ENCODE measurements at places on chromosomes 4 and X. TPM values are rescaled to one million over a fixed set of nuclear protein-coding genes. Genes with fewer than 3 reads are reported as not detected.

- DNase-seq = no peak
Measured at GRCh38 chr4:187333151-187333550, 609.5 kb upstream of the FAT1 start.

GRCh38 chrX:150730719-150731118 lies 37.5 kb downstream of the MTMR1 start:
- no peak for DNase-seq

GRCh38 chr4:124035364-124036041 lies 638.9 kb downstream of the SPRY1 start:
- no peak for DNase-seq

DNA sequence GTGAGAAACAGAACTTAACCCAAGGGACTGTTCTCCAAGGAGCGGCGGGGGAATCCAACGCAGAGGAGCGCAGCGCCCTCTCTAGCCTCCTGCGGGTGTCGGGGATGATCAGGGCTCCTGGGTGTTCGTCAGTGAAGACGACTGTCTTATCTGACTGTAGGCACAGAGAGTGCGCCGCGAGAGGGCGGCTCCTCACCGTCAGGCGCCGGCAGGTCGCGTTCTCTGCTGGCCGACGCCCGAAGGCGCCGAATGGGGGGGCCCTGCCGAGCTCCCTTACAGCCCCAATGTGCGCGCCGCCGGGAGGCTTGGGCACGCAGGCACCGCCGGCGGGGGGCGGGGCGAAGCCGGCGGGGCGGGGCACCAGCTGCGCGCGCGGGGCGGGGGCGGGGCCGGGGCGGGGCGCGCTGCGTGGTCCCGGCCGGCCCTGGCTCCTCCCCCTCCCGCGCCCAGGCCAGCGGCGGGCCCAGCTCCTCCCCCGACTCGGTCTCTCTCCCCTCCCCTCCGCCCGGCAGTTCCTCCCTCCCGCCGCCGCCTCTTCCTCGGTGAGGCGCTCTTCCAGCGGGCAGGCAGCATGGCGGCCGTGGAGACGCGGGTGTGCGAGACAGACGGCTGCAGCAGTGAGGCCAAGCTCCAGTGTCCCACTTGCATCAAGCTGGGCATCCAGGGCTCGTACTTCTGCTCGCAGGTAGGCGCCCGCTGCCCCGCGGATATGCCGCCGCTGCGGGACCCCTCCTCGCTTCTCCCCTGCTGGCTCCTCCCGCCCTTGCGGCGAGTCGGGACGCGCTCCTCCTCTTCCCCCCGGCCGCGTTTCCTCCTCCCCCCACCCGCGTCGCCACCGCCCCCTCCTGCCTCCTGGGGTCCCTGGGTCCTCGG lies at the start of gene METAP1:
TSS of gene METAP1 (plus strand) at position 539 of the 873 bp plus-strand sequence. CDS start at position 572, 33 bp downstream.
- peak; percentile 93 for DNase-seq

DNA sequence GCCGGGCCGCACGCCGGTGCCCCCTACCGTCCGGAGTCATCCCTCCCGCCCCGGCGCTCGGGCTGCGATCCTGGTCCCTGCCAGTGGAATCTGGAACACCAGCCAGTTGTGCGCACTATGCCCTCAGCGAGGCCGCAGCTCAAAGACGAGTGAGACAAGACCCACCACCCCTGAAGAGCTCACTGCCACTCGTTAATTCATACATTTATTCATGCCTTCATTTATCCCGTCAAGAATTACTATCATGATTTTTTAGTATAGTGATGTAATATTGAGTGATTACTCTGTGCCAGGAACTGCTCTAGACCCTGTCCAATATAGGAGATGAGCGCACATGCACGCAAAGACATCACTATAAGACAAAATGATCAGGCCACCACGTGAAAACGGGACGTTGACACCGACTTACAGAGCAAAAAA lies 247 bp upstream of the PPA2 start:
- no peak for DNase-seq

- DNase-seq = no peak
Measured at GRCh38 chr4:42750856-42751255, 94.0 kb upstream of the ATP8A1 start.

GRCh38 chrX:154548028-154548316 lies 552 bp downstream of the IKBKG start:
- DNase-seq = no peak

- no peak for DNase-seq
Measured at GRCh38 chr4:2733001-2733843, 22.9 kb downstream of the TNIP2 start.

DNA sequence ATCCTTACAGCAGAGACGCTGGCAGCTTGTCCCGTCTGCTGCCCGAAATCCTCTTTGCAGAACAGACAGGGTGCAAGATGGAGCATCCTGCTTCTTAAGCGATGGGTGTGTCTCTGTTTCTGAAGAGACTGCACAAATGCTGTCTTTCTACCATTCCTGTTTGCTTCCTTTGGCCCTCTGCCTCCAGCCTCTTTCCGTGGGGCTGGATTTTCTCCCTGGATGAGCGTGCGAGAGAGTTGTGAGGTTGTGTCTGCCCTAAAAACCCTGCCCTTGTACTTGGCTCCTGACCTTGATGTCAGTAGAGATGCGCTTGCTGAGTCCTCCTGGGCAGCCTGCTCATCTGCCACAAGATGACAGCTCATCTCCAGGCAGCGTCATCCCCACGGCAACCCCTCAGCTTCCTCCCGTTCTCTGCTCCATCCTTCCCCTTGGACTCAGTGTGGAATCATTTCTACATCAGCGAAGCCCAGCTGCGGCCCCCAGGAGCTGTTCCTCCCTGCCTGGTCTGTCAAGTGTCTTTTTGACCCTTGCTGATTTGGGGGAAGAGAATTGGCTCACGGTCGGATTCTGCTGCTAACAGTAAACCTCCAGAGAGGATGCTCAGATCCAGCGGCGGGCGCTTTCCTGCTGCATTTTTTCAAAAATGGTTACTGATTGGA lies 246.2 kb downstream of the ASMT start:
- DNase-seq = no peak

DNA sequence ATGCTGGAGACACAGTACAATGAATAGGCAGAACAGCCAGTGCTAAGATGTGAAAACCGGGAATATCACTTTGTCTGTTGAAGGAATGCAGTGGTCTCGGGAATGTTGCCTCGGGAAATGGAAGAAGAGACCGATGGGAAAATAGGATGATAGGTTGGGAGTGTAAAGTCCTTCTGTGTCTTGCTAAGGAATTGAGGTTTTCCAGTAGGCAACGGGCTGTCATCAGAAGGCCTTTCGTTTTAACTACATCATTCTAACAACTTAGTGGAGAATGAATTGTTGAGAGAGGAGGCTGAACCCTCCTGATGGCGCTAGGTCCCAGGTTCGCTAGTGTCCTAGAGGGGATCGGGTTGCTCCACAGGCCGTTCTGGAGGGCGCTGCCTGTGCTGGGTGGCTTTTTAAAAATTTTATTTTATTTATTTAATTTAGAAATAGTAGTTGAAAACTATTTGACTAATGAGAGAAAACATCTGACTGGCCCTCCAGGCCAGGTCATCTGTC lies 730 bp downstream of the VBP1 start:
- no peak for DNase-seq

- DNase-seq = no peak
Measured at GRCh38 chr4:56197387-56197786, 189.9 kb downstream of the AASDH start.

DNA sequence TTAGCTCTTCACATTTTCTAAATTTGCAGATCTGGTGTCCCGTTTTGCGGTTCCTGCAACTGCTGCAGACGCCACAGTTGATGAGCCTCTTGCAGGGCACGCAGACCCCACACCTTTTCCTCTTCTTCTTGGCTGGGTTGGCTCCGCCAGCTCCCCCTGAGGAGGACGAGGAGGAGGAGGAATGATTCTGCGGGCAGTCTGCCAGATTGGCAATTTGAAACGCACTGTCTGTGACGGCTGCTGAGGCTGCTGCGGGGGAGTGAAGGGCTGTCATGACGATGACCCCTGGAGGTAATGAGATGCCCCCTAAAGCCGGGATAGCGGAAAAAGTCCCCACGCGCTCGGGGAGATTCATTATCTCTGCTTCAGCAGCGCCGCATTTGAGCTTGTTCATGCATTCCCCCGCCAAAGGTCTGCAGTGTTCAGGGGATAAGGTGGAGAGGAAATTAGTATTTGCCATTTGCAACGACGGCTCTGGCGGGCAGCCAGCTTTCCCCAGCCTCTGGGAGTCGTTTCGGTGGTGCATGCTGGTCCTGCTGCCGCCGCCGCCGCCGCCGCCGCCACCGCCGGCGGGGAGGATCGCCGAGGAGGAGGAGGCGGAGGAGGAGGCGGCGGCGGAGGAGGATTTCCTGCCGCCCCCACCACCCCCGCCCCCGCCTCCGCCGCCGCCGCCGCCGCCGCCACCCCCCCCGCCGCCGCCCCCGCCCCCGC lies 3.8 kb downstream of the CXXC4 start:
- DNase-seq = peak; percentile 81

- no peak for DNase-seq
Measured at GRCh38 chr4:72948080-72948479, 121.4 kb downstream of the COX18 start.

Gene PNMA6E
- total RNA-seq = not detected

Gene RS1
- total RNA-seq = not detected

Gene TGIF2LX
- total RNA-seq = not detected

Gene FRMPD4
- not detected for total RNA-seq

Gene SHROOM2
- 0.57 TPM for total RNA-seq

Gene RHOXF2B
- not detected for total RNA-seq

Gene PNMA6F
- not detected for total RNA-seq

Data from SJCRH30 (cell line).